NCI-H1092 treated with DMSO at 0.1 percent for 48 hours (cell line): ENCODE measurements at places on chromosomes 2 and 18.

- no peak for DNase-seq
Observed at GRCh38 chr2:75287624-75288316, 88.5 kb upstream of the TACR1 start.

GRCh38 chr2:229456091-229456490, 185.0 kb upstream of the PID1 start:
- no peak for DNase-seq

GRCh38 chr2:7077660-7078267, 160.6 kb downstream of the RNF144A start:
- DNase-seq: no peak

- DNase-seq: no peak
Observed at GRCh38 chr2:34161549-34161948, 562.5 kb upstream of the FAM98A start.

GRCh38 chr2:204145791-204146190, 209.2 kb downstream of the ICOS start:
- DNase-seq: no peak

DNA sequence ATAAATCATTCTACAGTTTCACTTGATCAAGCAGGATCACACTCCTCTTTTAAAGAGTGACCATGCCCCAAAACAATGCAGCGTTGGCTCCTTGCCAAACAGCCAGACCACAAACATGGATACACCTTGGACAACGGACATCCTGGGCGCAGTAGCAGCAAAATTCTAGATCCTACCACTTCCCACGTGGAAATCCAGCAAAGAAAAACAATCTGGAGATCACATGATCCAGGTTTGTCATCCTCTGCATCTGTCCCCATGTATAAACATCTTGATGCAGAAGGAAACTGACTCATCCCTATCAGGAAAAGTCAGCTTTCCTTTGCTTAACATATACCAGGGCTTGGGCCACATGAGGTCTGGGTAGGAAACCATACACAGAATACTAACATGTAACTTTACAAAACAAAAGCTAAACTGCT, 53.1 kb downstream of the ZNF521 start:
- DNase-seq: no peak

- DNase-seq: no peak
Observed at GRCh38 chr2:189444322-189444721, 3.0 kb downstream of the WDR75 start.
